Activated CD8-positive, alpha-beta T cell treated with anti-CD3 and anti-CD28 coated beads for 36 hours (primary cell): ENCODE measurements at places on chromosomes 7 and 10. TPM values are rescaled to one million over a fixed set of nuclear protein-coding genes. Genes with fewer than 3 reads are reported as not detected.

The RPEL1 gene
- not detected for total RNA-seq

DNA sequence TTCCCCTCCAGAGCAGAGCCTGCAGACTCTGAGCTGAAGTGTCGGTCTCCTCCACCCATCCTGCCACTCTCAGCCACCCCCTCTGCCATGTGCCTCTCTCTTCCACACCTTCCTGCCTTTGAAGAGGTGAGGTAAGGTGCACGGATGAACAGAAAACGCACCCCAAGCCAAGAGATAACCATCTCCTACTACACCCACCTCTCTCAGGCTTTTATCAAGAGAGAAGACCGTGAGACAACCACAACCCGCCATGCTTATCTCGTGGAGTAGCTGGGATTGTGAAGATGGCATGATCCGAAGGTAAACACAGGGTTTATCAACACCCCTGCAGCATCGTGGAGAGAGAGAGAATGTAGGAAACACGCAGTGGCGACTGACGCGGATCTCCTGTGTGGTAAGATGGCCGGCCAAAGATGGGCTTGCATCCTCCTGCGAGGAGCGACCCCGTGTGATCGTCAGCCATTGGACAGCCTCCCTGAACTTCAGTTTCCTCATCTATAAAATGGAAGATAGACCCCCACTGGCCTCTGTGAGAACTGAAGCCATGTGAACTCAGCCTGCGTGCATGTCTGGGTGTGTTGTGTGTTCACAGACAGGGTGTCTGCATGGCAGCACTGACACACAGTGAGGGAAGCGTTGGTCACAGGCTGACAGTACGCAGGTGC is 219.0 kb downstream of the DIP2C start:
- no peaks in the 10 kb centered on the region for H3K27me3 ChIP-seq
- peak; percentile 69 for DNase-seq
- H3K4me1 ChIP-seq, result peaks cover 15% of the 10 kb centered on the region
- peak overlapping the region; percentile 56 for H3K27ac ChIP-seq
- H3K36me3 ChIP-seq, result no peaks in the 10 kb centered on the region

- no peaks in the 10 kb centered on the region for H3K4me1 ChIP-seq
- no peaks in the 10 kb centered on the region for H3K27me3 ChIP-seq
- no peak overlapping the region for H3K4me3 ChIP-seq
- no peak for DNase-seq
- H3K27ac ChIP-seq, result no peak overlapping the region
Observed at GRCh38 chr10:52376694-52377354, 62.7 kb downstream of the DKK1 start.

DNA sequence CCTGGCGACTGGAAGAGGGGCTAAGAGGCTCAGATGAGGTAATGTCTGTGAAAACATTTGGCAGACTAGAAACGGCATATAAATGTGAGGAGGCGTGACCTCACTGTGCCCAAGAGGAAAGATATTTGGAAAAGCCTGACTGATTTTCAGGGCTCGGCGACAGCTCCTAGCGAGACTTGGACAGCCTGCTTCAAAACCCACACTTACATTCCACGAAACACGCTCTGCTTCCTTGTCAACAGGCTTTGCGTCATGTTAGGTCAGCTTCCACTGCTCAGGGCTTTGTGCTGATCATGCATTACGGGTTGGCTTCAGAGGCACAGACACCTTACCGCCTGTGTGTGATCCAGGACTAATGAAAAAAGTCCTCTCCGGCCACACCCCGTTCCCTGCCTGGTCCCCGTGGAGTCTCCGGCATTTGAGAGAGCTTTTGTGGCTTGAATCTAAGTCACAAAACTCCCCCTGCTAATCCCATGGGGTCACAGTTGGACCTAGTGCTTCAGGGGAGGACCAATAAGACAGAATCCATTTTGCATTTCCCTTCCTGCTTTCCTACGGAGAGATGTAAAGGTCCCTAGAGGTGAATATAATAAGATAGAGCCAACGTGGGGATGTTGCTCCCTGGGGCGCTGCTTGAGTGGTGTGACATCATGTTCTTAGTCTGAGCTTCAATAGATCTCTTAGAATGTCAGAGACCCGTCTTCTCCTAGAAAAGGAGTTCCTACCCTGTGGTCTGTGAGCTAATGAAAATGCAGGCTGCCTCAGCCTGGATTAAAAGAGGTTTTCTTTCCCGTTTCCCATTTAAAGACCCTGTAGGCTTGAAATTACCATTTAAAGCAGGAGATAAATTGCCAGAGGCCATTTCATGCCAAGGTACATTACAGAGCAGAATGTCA is 25.5 kb downstream of the FGFBP3 start:
- H3K4me1 ChIP-seq, result peaks cover 7% of the 10 kb centered on the region
- no peak overlapping the region for H3K27ac ChIP-seq
- H3K4me3 ChIP-seq, result no peak overlapping the region
